Amniotic epithelial cell (primary cell): ENCODE measurements at places on chromosomes 3 and 15.
A peak's percentile ranks its signal among the peaks of the same experiment; 100 is the strongest.

- DNase-seq, result peak; percentile 55
Measured at GRCh38 chr15:64209680-64210334, 47.0 kb upstream of the PPIB start.

GRCh38 chr3:112519424-112520001, 20.2 kb upstream of the BTLA start:
- DNase-seq, result peak; percentile 77

DNA sequence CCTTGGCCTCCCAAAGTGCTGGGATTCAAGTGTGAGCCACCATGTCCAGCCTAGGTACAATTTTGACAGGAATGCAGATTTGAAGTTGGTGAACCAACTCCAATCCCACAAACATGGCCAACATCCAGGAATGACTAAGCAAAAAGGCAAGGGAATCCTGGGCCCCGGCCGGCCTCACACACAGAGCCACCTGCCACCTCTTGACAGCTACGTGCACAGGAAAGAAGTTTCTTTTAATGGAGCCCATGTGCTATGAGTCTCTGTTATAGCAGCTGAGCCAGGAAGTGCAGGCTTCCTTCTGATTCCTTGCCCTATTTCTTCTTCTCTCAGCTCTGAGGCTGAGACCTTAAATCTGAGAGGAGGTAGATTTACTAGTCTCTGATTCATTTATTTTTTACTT, 8.8 kb downstream of the TMEM40 start:
- peak; percentile 81 for DNase-seq

DNA sequence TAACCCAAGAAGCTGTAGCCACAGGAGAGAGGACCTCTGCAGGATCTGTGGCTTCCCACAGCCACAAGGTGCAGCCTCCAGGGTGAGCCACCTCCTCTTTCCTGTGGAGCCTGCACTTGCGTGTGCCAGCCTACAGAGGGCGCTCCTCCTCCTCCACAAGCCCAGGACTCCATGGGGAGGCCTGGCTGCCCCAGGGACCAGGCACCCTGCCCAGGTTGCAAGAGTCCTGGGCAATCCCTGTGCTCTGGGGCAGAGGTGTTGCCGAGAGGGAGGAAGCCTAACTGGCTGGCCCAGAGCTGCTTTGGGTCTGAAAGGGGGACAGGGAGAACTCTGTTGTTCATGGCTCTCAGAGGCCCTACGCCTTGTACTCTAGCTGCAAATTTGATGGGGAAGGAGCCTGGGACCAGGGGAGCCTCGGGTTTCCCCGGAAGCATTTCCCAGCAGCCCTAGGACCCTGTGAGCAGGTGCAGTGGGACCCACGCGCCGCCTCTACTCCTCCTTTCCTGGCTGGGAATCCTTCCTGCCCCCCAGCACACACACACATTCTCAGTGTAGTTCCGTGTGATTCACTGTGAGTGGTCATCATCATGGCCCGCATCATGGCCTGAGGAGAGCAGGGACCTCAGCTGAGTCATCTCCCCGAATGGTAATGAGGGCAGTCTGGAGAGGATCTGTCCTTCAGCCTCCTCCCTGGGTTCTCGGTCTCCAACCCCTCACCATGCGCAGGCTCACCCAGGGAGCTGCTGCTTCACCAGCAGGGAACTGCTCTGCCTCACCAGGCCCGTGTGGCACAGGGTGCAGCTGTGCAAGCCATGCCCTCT, 24.3 kb downstream of the TBC1D21 start:
- peak; percentile 91 for DNase-seq

DNA sequence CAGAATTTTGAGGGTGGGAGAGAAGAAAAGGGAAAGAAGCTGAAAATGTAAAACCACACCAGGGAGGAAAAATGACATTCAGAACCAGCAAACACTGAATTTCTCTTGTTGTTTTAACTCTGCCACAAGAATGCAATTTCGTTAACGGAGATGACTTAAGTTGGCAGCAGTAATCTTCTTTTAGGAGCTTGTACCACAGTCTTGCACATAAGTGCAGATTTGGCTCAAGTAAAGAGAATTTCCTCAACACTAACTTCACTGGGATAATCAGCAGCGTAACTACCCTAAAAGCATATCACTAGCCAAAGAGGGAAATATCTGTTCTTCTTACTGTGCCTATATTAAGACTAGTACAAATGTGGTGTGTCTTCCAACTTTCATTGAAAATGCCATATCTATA, 15.5 kb downstream of the GREM1 start:
- no peak for DNase-seq
